ENCODE measurements at places on chromosomes 1 and 21.

- peak; percentile 71 for DNase-seq
These were observed at the start of gene CDK18 for GRCh38 chr1:205504311-205505075. TSS of gene CDK18 (plus strand) at chr1:205504669. CDS start at chr1:205523168, 18,499 bp downstream.

DNA sequence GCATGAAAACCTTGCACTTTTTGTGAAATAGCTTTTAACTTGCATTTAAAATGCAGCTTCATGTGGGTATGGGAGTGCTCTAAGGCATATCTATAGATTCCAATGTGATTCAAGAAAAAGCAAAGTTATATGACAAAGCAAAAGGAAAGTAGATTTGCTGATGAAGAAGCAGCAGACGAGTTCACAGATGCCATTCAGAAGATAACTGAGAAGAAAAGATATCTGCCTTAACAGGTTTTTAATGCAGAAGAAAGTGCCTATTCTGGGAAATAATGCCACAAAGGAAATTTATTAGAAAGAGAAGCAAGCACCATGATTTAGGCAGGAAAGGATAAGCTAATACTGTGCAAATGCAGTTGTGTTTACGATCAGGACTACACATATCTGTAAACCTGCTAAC, 68.1 kb downstream of the PHTF1 start:
- DNase-seq: no peak

DNA sequence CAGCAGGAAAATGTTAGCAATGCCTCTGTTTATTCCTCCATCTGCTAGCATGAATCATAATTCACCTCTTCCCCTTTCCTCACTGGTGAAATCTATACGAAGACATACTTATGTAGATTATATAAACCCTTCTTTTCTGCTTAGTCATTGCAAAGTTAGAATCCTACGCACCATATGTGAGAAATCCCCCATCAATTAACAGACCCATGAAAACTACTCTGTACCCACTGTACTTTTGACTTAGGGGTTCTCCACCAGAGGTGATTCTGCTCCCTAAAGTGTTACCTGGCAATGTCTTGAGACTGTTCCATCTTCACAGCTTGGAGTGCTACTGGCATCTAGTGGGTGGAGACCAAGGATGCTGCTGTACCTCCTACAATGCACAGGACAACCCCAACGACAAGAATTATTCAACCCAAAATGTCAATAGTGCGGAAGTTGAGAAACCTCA, 49.6 kb upstream of the KCTD3 start:
- DNase-seq: no peak

- DNase-seq: no peak
These were observed 72.3 kb downstream of the PLPP3 start for GRCh38 chr1:56506951-56507491.

GRCh38 chr1:12756768-12757413, 10.9 kb downstream of the CFAP107 start:
- no peak for DNase-seq
